ENCODE measurements at places on chromosomes 12 and 14. TPM values are rescaled to one million over a fixed set of nuclear protein-coding genes. Genes with fewer than 3 reads are reported as not detected.

The NR2C1 gene
- total RNA-seq = 43.8 TPM

GRCh38 chr14:71141701-71142374, 234.6 kb downstream of the PCNX1 start:
- H3K4me1 ChIP-seq = no peaks in the 10 kb centered on the region
- H3K4me3 ChIP-seq = no peak overlapping the region
- no peak for DNase-seq
- no peak overlapping the region for H3K27ac ChIP-seq
- no peaks in the 10 kb centered on the region for H3K27me3 ChIP-seq
- no peaks in the 10 kb centered on the region for H3K36me3 ChIP-seq

DNA sequence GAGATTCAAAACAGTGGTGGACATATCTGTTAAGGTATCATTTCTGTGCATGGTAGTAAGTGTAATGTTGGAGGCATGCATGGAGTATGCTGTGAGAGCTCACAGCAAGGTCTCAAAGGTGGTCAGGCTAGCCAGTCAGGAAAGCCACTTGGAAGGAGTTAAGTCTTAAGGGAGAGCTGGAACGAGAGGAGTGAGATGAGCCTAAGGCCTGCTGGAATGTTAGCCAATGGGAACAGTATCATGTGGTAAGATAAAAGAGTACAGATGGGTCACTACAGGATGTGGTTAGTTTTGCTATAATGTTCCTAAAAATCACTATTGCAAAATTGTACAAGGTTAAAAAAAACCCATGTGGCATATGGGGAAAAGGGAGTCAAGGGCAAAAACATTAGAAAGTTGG, 311.7 kb upstream of the E2F7 start:
- H3K4me3 ChIP-seq = no peak overlapping the region
- H3K27ac ChIP-seq = no peak overlapping the region
- H3K27me3 ChIP-seq = no peaks in the 10 kb centered on the region
- no peaks in the 10 kb centered on the region for H3K36me3 ChIP-seq

DNA sequence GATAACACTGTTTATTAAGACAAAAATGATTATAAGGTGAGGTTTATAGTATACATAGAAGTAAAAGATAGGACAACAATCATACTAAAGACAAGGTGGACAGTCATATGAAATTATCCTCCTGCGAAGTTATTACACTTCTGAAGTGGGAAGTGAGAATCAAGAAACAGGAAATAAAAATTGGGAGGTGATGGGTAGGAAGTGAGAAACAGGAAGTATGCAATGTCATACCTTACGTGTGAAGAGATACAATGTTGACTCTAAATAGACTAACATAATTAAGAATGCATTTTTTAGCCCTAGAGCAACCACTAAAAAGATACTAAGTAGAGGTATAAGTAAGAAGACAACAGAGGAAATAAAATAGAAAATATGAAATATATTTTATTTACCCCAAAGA, 43.7 kb downstream of the GRIN2B start:
- no peak overlapping the region for H3K27ac ChIP-seq
- no peaks in the 10 kb centered on the region for H3K36me3 ChIP-seq
- DNase-seq = no peak

GRCh38 chr12:132471011-132471857, 18.7 kb upstream of the FBRSL1 start:
- no peaks in the 10 kb centered on the region for H3K36me3 ChIP-seq
- H3K4me3 ChIP-seq = no peak overlapping the region
- no peak for DNase-seq
- H3K4me1 ChIP-seq = no peaks in the 10 kb centered on the region

The SERPINA10 gene
- total RNA-seq = not detected
